ENCODE measurements at places on chromosomes 12 and 14. TPM values are rescaled to one million over a fixed set of nuclear protein-coding genes. Genes with fewer than 3 reads are reported as not detected.

DNA sequence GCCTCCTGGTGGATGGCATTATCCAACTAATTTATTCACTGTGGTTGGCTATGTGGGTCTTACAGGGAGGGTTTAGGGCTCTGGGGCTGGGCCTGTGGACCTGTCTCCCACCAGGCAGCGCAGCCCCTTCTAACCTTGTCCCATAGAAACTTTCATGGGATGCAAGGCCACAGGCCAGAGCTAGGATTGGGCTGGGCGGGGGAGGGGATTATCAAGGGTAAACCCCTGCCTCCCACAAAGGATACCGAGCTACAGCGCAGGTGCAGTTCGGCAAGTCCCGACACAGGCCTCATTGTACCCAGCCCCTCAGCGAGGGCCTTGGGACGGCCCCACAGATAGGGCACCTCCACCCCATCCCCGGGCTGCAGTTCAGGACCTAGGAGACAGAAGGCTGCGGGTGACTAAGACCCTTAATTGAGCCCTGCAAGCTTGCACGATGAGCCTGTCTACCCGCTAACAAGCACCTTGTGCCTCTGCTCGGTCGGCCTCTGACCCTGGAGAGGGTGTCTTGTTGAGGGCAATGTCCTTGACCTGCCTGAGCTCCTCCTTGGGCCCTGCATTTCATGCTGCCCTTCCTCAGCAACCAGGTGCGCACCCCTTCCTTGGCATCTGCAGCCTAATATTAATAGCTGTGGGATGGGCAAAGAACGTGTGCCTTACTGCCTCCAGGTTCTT is 46.7 kb downstream of the PSMA6 start:
- no peak for DNase-seq

- DNase-seq, result no peak
These were observed 481.8 kb downstream of the TMEM117 start for GRCh38 chr12:44317651-44318126.

DNA sequence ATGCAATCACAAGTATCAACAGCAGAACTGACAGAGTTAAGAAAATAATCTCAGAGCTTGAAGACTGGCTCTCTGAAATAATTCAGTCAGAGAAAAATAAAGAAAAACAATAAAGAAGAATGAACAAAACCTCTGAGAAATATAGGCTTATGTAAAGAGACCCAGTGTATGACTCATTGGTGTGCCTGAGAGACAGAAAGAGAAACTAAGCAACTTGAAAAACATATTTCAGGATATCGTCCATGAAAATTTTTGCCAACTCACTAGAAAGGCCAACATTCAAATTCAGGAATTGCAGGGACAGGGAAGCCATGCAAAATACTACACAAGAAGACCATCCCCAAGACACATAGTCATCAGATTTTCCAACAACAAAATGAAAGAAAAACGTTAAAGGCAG is 56.2 kb downstream of the APOBEC1 start:
- no peak for DNase-seq

GRCh38 chr12:50924131-50924438 is 28.3 kb upstream of the HIGD1C start:
- no peak for DNase-seq

The GLRX5 gene
- total RNA-seq, result 22.4 TPM

The E2F7 gene
- total RNA-seq, result 0.30 TPM

The ACVRL1 gene
- total RNA-seq, result 96.9 TPM

Data from aorta (tissue), 5 donors.